DMS153 (cell line): ENCODE measurements at places on chromosomes 3 and 15.

GRCh38 chr3:140334132-140334929 is 343.5 kb upstream of the TRIM42 start:
- DNase-seq: no peak

DNA sequence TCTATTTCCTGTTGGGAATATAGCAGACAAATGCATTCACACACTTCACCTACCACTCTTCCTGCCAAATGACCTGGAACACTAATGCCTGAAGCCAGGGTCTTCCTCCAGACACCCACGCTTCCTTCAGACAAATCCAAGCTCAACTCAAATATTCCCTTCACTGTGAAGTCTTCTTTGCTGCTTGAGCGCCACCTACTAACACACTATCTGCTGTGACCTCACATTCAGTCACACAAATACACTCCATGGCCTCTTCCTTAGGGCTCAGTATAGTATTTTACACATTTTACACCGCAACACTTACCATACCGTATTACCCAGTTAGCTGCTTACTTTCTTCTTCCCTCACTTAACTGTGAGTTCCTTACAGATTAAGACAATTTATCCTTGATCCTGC is 149.4 kb downstream of the SHOX2 start:
- DNase-seq: no peak

GRCh38 chr15:98501192-98501591 is 147.1 kb upstream of the IGF1R start:
- no peak for DNase-seq

DNA sequence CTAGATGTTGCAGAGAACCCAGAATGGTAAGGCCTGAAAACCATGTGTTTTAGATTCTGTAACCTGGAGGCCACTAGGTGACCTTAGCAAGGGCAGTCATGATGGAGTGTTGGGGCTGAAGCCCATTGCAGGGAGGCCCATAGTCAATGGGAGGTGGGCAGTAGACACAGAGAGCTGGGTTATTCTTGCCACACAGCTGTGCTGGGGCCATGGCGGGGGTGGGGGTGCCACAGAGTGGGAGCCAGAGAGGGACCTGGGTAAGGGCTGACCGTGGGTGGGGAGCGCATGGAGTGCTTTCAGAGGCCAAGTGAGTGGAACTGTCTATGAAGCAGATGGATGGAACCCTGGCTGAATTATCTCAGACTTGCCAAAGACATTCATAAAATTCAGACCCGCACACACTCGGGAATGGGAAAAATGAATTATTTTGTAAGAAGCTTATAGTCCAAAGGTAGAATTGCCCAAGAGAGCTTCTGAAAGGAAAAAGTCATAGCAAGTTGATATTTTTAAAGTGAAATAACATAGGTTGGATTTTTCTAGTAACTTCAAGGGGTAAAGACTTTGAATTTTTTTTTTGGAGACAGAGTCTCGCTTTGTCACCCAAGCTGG is 53.9 kb downstream of the SMAD3 start:
- no peak for DNase-seq
